ENCODE measurements at places on chromosomes 16 and 17.
A peak's percentile ranks its signal among the peaks of the same experiment; 100 is the strongest.

DNA sequence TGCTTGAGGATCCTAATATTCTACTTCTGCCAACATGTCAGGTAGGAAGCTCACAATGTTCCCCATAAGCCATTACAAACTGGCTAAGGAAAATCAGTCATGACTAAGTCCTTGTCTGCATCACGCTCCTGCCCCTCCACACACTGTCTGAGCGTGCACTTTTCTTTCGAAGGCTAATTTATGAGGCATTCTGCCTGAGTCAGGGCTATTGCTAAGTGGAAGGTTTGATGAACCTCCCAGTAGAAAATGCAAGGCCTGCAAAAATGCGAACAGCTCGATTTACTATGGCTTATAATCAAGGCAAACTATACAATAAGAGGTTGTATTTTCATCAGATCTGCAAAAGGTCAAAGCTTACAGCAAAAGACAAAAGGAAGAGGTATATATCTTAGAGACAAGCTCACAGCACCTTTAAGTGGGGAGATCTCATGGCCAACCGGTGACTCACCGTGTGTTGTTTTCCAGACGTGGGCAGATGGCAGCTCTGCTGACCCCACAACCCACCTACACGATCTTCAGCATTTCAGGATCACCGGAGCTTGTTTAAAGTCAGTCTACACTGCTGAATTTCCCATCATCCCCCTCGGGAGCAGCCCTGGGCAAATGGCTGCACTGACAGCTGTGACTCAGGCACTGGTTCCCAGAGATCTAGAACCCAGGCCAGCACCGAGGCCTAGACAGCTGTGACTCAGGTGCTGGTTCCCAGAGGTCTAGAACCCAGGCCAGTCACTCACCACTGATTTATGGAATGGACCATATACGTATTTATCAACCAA is 26.1 kb downstream of the MEAK7 start:
- no peak for DNase-seq

GRCh38 chr17:8465759-8466158 is 30.1 kb downstream of the NDEL1 start:
- DNase-seq = no peak

DNA sequence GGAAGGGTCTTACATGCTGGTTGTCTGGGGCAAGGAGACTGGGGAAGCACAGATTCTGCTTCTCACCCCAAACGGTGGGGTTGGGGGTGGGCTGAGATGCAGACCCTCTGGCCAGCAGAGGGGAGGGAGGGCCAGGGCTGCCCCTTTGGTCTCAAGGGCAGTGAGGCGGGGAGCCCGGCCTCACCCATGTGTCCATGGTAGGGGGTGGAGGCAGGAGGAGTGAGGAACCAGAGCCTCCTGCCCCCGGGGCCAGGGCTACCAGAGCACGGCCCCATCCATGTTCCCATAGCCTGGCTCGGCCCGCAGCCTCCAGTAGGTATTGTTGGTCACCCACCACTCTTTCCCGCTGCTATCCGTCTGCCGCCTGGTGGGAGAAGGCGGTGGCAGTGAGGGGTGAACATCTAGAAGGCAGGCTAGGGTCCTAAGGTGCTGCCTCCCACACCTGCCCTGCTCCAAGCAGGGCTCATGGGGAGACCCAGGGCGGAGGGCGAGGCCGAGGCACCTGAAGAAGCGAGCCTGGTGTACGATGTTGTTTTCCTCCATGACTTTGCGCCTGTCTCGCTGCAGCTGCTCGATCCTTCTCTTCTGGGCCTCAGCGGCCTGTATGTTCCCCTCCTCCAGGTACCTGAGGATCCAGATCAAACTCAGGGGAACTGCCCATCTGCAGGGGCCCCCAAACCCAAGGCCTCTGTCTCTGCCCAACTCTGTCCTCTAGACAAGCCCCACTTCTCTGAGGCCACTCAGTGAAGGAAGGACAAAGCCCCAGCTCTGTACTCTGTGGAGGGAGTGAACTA is 13.4 kb downstream of the OSBPL7 start:
- no peak for DNase-seq

DNA sequence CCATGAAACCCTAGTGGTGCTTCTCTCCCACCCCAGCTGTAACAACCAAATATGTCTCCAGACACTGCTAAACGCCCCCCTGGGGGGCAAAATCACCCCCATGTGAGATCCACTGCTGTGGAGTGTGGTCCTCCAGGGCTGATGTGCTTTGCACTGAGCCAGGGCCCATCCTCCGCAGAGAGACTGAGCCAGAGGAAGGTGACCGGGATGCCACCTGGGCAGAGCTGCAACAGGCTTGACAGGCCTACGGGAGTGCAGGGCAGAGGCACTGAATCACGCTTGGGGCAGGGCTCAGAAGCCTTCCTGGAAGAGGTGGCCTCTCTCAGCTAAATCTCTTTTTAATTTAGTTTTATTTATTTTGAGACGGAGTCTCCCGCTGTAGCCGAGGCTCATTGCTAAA is 4.4 kb downstream of the GJD3 start:
- no peak for DNase-seq

GRCh38 chr17:43918026-43918389 is 10.7 kb upstream of the MPP2 start:
- DNase-seq = no peak

DNA sequence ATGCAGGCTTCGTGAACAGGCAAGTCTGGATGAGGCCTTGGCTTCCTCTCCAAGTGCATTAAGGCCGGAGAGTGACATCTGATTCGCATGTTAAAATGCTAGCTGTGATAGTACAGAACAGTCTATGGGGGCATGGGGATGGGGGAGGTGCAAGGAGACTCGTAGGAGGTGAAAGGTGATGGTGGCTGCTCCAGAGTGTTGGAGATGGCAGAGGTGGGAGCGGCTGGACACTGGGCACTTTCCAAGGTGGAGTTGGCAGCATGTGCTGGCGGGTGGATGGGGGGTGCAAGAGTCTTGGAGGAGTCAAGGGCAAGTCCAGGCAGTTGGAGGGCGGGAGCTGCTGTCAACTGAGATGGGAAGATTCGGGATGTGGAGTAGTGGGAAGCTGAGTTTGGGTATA is 350.9 kb upstream of the TNRC6C start:
- DNase-seq = no peak

DNA sequence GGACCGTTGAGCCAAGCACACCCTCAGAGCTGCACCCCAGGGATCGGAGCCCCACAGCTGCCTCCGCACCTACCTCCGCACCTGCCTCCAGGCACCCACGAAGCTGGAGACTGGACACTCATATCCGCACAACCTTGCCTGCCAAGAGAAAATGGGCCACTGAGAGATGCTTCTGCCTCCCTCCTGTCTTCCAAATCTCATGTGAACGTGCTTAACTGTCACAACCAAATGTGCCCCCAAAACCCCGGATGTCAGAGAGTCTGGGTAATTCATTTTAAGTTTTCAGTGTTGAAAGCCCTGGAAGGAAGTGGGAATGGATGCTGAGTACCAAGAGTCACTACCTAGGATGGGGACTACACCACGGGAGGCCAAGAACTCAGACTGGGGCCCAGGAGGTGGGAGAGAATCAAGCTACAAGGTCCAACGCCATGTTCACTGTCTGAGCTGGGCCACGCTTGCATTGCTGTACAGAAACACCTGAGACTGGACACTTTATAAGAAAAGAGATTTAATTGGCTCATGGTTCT is 49.5 kb upstream of the MEAK7 start:
- peak; percentile 12 for DNase-seq

DNA sequence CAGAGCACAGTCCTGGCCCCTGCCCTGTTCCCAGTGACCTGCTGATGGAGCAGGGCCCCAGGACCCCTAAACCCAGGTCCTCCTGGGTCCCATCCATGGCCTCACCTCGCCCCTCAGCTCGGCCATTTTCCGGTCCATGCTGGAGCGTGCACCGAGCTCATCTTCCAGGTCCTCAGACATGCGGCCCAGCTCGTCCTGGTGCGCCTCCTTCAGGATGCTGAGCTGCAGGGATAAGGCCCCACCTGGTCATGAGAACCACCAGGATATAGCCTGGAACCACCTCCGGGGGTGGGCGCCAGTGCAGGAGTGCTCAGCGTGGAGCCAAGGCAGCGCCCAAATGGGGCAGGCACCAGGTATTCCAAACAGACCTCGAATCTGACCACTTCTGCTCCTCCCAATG is 17.9 kb downstream of the CCDC102A start:
- DNase-seq = no peak

DNA sequence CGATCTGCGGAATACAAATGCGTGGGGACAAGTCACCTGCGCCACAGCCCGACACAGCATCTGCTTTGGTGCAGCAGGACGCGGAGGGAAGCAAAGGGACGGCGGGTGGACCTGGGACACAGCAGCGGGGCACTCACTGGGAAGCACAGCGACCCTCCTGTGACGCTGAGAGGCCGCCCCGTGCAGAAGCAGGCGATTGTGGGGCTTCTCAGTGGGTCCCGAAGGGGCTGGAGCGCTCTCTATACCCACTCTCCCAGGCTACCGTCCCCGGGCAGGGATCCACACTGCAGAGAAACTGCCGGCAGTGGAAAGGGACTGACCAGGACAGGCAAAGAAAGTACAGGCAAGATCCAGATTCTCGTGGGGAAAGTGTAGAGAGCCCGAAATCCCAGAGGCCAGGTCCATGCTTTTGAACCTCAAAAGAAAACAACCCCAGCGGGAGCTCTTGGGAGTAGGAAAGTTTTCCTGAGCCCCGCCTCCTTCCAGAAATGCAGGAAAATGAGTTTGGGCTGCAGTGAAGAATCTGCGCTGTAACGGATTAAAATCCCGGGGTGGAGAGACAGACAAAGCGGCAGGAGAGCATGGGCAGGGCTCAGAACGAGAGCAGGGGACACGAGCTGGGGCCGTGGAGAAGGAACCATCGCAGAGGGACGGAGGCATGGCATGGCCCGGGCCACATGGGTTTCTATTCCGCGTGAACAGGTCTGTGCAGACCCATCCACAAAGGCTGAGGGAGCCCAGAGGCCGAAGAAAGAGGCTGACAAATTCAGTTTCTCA is 12.7 kb downstream of the COX4I1 start:
- no peak for DNase-seq

DNA sequence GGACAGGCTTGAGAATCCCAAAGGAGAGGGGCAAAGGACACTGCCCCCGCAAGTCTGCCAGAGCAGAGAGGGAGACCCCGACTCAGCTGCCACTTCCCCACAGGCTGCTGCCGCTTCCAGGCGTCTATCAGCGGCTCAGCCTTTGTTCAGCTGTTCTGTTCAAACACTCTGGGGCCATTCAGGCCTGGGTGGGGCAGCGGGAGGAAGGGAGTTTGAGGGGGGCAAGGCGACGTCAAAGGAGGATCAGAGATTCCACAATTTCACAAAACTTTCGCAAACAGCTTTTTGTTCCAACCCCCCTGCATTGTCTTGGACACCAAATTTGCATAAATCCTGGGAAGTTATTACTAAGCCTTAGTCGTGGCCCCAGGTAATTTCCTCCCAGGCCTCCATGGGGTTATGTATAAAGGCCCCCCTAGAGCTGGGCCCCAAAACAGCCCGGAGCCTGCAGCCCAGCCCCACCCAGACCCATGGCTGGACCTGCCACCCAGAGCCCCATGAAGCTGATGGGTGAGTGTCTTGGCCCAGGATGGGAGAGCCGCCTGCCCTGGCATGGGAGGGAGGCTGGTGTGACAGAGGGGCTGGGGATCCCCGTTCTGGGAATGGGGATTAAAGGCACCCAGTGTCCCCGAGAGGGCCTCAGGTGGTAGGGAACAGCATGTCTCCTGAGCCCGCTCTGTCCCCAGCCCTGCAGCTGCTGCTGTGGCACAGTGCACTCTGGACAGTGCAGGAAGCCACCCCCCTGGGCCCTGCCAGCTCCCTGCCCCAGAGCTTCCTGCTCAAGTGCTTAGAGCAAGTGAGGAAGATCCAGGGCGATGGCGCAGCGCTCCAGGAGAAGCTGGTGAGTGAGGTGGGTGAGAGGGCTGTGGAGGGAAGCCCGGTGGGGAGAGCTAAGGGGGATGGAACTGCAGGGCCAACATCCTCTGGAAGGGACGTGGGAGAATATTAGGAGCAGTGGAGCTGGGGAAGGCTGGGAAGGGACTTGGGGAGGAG is at the start of gene CSF3:
Gene CSF3, plus strand, starts transcription at position 436 of the 993 bp plus-strand sequence. Its CDS starts 35 bp downstream, at position 471.
- DNase-seq = no peak

- DNase-seq = no peak
Observed at GRCh38 chr17:37148156-37148555, 199.4 kb downstream of the AATF start.

All from activated CD4-positive, alpha-beta T cell treated with anti-CD3 and anti-CD28 coated beads, Interleukin-2, amount 50 U/mL, for 4 hours (primary cell).